ENCODE measurements at places on chromosomes 7 and 10.
A peak's percentile ranks its signal among the peaks of the same experiment; 100 is the strongest.

GRCh38 chr10:122419016-122419415 is 35.4 kb upstream of the ARMS2 start:
- no peak for DNase-seq

GRCh38 chr7:115647712-115648111 is 382.9 kb downstream of the TFEC start:
- DNase-seq, result no peak

DNA sequence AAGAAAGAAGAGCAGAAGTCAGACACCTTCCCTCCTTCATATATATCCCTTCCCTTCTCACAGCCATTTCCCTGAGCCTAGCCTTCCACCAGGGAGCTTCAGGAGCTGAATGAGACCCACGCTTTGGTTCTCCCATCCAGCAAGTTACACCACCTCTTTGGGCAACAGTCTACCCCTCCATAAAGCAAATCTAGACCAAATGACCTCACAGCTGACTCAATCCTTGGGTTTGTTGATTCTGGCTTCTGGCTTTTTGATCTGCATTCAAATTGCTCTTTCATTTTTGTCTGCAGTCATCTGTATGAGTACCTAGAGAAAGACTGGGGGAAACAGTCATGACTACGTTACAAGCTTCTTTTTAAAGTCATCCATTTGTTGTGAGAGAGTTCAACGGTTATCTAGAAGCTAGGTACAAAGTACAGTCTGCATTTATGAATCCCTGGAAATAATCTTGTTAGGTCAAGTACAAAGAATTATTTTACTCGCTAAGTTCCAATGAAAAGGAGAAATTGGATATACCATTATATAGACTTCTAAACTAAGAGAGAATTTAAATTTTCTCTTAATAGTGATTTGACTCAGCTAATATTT is 86.3 kb downstream of the RAB11FIP2 start:
- no peak for DNase-seq

DNA sequence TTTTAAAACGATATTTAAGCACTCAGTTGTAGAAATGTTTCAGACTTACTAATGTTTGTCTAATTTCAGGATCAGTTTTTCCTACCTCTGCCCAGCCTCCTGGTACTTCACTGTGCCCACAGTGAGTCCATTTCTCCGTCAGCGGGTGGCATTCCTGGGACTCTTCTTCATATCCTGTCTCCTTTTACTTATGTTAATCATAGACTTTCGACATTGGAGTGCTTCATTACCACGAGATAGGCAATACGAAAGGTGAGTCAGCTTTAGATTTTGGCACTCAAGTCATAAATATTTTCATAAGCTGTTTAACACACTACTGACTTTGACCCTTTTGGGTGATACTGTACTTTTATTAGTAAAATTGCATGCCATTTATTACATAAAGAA is 2.1 kb downstream of the ENTPD7 start:
- no peak for DNase-seq

DNA sequence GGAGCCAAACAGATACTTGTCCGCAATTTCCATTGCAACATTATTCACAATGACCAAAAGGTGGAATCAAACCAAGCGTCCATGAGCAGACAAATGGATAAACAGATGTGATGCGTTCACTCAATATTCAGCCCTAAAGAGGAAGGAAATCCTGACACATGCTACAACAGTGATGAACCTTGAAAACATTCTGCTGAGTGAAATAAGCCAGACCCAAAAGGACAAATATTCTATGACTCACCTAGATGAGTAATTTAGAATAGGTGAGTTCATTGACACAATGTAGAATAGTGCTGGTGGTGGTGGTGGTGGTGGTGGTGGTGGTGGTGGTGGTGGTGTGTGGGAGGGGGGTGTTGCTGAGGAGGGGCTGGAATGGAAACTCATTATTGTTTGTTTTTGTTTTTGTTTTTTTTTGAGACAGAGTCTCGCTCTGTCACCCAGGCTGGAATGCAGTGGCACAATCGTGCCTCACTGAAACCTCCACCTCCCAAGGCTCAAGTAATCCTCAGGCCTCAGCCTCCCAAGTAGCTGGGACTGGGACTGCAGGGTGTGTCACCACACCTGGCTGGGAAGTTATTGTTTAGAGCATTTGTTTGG is 28.6 kb downstream of the SMKR1 start:
- no peak for DNase-seq

GRCh38 chr10:132332433-132332754 is 401 bp downstream of the LRRC27 start:
- DNase-seq, result peak; percentile 74

DNA sequence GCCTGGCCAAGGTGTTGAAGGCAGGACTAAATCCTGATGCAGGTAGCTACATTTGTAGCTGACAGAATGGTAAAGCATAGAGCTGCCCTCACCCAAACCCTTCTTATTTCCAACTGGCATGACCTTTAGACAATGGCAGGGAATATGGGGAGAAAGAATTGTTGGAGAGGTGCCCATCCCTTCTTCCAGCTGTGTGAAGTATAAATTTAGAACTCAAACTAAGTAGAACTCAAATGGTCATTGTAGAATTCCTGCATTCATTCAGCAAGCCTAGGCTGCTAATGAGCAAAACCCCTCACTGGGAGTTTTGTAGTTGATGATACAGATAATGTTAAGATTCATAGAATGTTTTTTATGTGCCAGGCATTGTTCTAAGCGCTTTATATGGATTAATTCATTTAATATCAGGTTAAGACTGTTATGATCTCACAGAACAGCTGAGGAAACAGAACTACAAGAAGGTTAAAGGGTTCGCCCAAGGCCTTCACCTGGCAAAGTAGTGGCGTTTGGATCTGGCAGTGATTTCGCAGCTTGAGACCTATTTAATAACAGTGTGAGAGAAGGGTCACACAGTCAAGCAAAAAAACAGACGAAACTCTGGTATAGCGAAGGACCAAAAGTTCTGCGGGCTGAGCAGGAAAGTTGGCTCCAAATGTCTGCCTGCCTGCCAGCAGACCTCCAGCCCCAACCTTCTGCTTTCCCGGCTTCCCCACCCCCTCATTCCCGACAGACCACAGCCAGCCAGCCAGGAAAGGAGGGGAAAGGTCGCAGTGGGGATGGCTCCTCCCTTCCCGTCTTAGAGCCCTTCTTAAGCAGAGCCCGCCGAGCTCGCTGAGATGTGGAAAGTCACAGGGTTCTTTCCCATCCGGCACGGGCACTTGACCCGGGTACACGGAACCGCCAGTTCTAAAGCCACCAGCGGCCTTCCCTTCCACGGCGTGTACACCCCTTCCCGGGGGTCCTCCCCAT is 1.6 kb upstream of the HILPDA start:
- DNase-seq, result no peak

GRCh38 chr7:22542254-22542653 is 42.3 kb upstream of the STEAP1B start:
- DNase-seq, result no peak

- DNase-seq, result no peak
Observed at GRCh38 chr7:94561841-94562514, 52.4 kb downstream of the CASD1 start.

DNA sequence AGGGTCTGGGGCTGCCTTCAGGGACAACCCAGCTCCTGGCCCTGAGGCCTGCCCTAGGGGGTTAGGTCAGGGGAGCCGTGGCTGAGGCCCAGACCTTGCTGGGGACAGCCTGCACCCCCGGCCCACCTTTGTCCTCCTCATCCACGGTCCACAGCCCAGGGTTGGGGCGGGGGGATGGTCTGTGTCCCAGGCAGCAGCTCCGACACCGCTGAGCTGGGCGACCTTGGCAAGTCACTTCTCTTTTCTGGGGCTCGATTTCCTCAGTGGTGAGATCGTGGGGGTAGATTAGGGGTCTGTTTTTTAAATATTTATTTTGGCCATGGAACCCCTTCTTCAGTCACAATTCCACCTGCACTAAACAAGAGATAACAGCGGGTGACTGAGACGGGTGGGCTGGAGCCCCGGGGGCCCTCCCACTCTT is 30.9 kb downstream of the DNAJB12 start:
- no peak for DNase-seq

GRCh38 chr7:141652691-141653090 is 49.3 kb downstream of the DENND11 start:
- DNase-seq, result no peak

GRCh38 chr7:114416129-114416990 is 1.7 kb downstream of the FOXP2 start:
- no peak for DNase-seq

GRCh38 chr7:861222-861621 is 15.1 kb upstream of the GET4 start:
- no peak for DNase-seq

DNA sequence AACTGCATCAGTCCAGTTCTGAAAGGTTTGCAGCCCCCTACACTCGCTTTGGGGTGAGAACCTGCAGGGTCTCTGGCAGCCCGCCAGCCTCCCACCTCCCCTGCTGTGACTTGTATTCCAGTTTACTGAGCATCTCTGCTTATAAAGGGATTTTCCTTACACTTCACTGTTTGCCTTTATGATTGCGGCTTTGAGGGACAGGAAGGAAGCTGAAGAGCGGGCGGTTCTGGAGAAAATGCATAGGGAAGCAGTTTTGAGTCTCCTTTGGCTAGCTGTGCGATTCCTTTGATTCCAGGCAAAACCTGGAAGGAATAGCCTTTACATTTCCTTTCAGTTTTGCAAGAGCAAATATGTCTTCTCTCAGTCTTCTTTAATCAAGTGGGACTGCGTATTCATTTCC is 65.0 kb upstream of the TRIM8 start:
- DNase-seq, result no peak

GRCh38 chr10:13717571-13717935 is 130.8 kb downstream of the PRPF18 start:
- DNase-seq, result no peak

- peak; percentile 62 for DNase-seq
Observed at GRCh38 chr7:16801111-16801542, 3.7 kb downstream of the AGR2 start.

DNA sequence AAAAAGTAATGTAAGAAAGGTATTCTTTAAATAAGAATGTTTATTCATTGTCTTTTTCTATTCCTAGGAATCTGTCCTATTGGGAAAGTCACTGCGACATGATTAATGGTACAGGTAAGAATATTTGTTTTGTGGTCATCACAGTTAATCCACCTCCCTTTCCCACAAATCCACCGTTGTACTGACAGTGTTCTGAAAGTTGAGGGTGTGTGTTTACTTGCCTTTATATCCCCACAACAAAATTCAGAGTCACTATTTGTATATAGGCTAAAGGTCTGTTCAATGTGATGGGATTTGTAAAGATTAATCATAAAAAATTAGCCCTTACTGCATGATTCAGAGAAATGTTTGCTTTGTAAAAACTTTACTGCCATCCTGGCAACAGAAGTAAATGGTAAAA is 27.9 kb downstream of the CD36 start:
- DNase-seq, result no peak

DNA sequence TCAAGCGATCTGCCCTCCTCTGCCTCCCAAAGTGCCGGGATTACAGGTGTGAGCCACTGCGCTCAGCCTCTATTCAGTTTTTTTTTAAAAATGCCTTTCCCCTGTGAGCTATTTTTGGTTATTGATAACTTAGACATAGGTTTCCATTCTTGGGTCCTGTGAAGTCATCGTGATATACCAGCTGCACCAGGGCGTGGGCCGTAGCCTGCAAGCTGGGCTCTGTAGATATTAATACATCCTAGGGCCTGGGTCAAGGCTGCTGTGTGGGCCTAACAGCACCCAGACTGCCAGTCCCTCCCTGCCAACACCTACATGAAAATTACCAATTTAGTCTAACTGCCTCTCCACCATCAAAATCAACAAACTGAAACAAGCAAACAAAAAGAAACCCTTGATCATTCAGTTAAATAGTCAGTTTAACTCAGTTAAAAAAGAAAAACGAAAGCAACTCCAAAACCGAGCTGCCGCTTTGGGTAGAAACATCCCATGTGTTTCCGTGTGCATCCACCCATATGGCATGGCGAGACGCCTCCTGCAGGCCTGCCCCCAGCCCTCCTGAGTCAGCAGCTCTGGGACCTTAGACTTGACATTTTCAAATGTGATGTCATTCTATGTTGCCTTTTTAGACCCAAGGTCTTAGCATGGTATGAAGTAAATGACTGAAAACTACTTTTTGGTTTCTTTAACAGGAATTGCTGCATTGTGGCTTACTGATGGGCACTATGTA is 330.2 kb downstream of the GLRX3 start:
- DNase-seq, result no peak

- peak; percentile 64 for DNase-seq
Observed at GRCh38 chr7:45923290-45923689, 2.2 kb upstream of the IGFBP3 start.

DNA sequence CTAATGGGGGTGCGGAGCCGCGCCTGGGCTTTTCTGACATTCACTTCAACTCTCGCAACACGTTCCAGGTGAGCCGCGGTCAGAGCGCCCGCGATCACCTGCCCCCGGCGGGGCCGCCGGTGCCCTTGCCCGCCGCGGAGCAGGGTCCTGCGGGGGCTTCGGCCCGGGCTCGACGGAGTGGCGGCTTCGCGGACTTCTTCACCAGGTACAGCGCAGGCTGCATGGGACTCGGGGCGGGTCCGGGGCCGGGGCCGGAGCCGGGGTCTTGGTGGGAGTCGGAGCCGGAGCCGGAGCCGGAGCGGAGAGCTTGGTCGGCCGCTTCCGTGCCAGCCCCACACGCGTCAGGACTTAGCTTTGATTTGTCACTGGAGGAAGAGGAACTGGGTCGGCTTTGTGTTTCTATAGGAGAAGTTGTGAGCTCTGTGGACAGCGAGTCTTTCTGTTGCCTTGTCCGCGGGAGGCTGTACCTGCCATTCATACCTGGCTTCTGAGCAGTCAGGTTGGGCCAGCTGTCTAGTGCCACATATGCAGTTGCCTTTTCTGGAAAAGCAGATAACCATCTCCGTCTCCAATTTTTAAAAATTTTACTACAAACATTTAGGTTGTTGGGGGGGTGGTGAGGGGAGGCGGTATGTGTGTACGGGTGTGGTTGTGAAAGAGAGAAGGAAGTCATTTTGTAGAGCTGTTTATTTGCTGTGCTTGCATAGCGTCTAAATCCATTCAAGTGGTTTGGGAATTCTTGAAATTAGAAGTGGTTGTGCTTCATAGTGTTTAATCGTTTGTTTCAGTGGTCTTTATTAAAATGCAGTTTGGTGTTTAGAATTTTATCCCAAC is 1.3 kb downstream of the TBC1D12 start:
- peak; percentile 87 for DNase-seq

DNA sequence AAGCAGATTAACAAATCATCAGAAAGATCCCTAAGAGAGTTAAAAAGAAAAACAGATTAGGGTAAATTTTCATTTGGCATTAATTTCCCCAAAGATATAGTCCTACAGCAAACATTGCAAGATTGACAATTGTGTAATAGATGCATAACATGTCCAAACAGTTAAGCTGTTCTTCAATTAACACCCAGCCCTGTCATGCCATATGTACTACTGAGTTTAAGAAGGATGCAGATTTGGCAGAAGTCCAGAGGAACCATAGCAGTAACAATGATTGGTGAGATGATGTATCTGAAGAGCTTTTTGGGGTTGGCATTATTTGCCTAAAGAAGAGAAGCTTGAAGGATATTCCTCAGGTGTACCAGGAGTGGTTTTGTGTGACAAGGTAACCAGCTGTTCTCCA is 287.6 kb downstream of the LRMDA start:
- DNase-seq, result no peak
